ENCODE measurements at places on chromosomes 7 and 10.

- peaks cover 41% of the 10 kb centered on the region for H3K4me1 ChIP-seq
- H3K36me3 ChIP-seq = peaks cover 42% of the 10 kb centered on the region
- DNase-seq = peak; percentile 18
- peak overlapping the region; percentile 20 for H3K27ac ChIP-seq
Observed at GRCh38 chr7:139645572-139646523, 122.4 kb downstream of the CLEC2L start.

DNA sequence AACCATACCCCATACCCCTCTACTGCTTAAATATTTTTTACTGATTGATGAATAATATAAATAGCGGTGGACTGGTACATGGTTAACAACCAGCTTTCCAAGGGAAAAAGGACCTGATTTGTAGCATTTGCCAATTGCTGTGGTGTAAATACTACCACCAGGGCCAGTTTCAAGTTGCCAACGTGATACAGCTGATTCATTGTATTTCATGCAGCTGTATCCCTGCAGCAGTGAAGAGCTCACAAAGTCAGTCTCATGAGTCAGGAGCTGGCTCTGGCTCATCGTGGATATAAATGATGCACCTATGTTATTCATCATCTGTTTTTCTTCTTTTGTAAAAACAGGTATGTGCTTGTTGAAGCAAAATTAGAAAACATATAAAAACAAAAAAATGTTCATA lies 15.2 kb downstream of the CALML5 start:
- H3K27me3 ChIP-seq = no peaks in the 10 kb centered on the region
- H3K4me1 ChIP-seq = no peaks in the 10 kb centered on the region
- H3K27ac ChIP-seq = peak overlapping the region; percentile 52
- H3K36me3 ChIP-seq = no peaks in the 10 kb centered on the region
- H3K4me3 ChIP-seq = no peak overlapping the region

GRCh38 chr10:123808906-123809305 lies 82.7 kb downstream of the CPXM2 start:
- no peak overlapping the region for H3K4me3 ChIP-seq
- H3K4me1 ChIP-seq = peaks cover 17% of the 10 kb centered on the region
- no peaks in the 10 kb centered on the region for H3K36me3 ChIP-seq
- H3K27ac ChIP-seq = no peak overlapping the region
- H3K27me3 ChIP-seq = no peaks in the 10 kb centered on the region

DNA sequence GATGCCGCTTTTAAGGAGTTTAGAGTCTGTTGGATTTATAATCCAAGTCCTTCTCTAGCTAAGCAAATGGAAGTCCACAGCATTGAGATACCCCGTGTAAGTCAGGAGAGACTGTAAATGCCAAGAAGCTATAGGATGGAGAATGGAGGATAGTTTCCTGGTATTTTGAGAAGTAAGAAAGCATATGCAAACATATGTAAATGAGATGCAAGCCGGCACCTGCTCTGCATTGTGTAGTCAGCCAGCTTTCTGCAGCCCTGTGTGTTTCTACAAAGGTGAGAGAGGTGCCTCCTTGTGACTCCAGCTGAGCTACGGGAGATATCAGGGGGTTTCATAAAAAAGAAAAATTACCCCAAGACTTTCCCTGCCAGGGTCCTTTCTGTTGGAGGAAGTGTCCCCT lies 176.3 kb downstream of the RPS24 start:
- peaks cover 7% of the 10 kb centered on the region for H3K4me1 ChIP-seq
- no peak overlapping the region for H3K27ac ChIP-seq
- H3K27me3 ChIP-seq = peaks cover 17% of the 10 kb centered on the region
- H3K4me3 ChIP-seq = no peak overlapping the region
- no peak for DNase-seq

DNA sequence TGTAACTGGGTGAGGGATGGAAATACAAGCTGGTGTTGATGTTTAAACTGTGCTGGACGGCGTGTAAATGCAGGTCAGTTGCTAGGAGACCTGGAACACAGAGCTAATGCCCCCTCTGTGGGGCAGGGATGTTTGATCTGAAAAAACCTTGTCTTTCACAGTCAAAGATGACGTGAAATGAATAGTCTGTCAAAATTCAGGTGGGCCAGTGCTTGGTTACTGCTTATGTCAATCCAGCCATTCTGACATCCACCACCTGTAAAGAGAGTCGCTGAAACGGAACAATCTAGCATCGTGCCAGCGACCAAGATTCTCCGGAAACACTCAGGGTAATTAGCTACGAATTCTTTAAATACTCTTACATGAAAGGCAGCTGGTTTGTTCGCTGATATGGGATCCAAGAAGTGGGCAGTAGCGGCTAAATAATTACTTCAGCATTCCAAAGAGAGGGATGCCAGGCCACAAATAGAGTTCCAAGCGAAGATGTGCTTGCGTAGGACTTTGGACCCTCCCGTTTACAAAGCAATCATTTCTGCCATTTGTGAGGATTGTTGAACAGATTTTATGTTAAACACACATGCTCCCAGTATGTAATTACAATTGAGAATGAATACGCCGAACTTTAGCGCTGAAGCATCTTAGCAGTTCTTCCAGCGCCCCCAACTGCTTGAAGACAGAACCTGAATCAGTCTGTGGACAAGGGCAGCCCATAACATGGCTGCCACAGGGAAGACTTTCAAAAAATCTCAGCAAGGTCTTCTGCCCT lies 7.3 kb upstream of the ASB4 start:
- no peak overlapping the region for H3K27ac ChIP-seq
- no peak for DNase-seq
- H3K4me1 ChIP-seq = peaks cover 9% of the 10 kb centered on the region

DNA sequence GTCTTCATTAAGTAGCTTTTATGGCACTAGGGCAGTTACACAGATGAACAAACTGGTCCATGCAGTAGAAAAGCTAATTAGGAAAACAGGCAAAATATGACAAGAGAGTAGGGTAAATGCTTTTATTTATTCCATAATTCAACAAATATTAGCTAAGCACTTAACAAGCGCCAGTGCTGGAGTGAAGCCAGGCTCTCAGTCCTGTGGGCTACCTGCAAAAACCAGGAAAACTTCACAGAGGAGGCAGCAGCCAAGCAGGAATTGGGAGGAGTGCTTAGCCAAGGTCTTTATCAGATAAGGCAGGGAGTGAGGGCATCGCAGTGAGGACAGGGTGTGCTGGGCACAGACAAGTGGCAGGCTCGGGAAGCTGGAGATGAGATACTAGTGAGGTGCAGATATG lies 4.9 kb upstream of the KAT6B start:
- DNase-seq = no peak
- no peaks in the 10 kb centered on the region for H3K27me3 ChIP-seq
- no peak overlapping the region for H3K27ac ChIP-seq
- no peak overlapping the region for H3K4me3 ChIP-seq

DNA sequence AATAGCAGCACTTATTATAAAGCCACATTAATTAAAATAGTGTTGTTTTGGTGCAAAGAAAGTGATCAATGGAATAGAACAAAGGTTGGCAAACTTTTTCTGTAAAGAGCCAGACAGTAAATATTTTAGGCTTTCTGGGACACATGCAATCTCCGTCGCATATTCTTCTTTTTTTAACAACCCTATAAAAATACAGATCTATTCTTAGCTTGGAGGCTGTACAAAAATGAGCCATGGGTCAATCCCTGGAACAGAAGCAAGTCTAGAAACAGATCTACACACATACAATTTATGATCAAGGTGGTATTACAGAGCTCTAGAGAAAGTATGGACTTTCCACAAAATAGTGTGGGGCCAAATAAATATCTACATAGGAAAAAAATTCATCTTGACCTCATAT lies 71.8 kb downstream of the ARHGAP21 start:
- H3K4me3 ChIP-seq = no peak overlapping the region
- H3K27me3 ChIP-seq = no peaks in the 10 kb centered on the region
- H3K27ac ChIP-seq = no peak overlapping the region
- H3K36me3 ChIP-seq = no peaks in the 10 kb centered on the region
- H3K4me1 ChIP-seq = no peaks in the 10 kb centered on the region

GRCh38 chr10:74991435-74991834 lies 120.0 kb upstream of the SAMD8 start:
- DNase-seq = no peak
- H3K27ac ChIP-seq = no peak overlapping the region
- no peaks in the 10 kb centered on the region for H3K36me3 ChIP-seq
- peaks cover 30% of the 10 kb centered on the region for H3K4me1 ChIP-seq
- no peaks in the 10 kb centered on the region for H3K27me3 ChIP-seq
- H3K4me3 ChIP-seq = no peak overlapping the region

GRCh38 chr10:100282907-100283306 lies 3.6 kb downstream of the BLOC1S2 start:
- H3K4me1 ChIP-seq = peaks cover 32% of the 10 kb centered on the region
- H3K4me3 ChIP-seq = no peak overlapping the region
- no peaks in the 10 kb centered on the region for H3K27me3 ChIP-seq
- DNase-seq = no peak
- H3K36me3 ChIP-seq = peaks cover 3% of the 10 kb centered on the region

DNA sequence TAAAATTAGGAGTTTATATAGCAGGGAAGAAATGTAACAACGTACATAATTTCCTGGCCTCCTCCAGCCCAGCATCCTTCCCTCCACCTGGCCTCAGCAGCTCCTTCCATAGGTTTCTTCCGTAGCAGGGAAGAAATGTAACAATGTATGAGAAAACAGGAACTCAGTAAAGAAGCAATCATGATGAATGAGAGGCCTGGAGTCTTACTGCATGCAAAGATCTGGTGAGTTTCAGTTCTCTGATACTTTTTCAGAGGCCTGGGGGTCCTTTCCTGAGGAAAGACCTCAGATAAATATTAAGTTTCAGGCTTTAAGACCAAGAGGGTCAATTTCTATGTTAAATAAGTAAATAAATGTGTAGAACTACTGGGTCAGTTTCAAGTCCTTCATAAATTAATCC lies 155.7 kb upstream of the C7orf33 start:
- no peak overlapping the region for H3K27ac ChIP-seq
- no peaks in the 10 kb centered on the region for H3K36me3 ChIP-seq
- no peaks in the 10 kb centered on the region for H3K4me1 ChIP-seq
- DNase-seq = no peak
- no peak overlapping the region for H3K4me3 ChIP-seq
- no peaks in the 10 kb centered on the region for H3K27me3 ChIP-seq

- H3K4me1 ChIP-seq = no peaks in the 10 kb centered on the region
- no peak overlapping the region for H3K4me3 ChIP-seq
- no peaks in the 10 kb centered on the region for H3K27me3 ChIP-seq
- H3K27ac ChIP-seq = no peak overlapping the region
- no peak for DNase-seq
Observed at GRCh38 chr7:18708204-18708603, 212.7 kb downstream of the HDAC9 start.

DNA sequence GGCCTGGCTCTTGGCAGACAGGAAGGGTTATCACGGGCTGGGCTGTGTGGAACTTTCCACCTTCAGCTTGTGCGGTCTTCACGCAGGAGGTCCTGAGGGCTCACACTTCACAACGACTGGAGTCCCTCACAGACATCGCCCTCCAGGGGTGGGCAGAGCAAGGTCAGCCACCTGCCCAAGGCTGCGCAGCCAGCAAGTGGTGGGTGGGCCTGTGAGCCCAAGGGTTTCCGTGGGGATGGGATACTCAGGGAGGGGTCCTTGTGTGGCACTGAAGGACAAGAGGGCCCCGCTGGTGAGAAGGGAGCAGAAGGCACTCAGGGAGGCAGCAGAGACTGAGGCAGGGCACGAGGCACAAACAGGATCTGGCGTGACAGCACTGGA lies 22.0 kb downstream of the PDIA4 start:
- no peaks in the 10 kb centered on the region for H3K27me3 ChIP-seq
- peaks cover 28% of the 10 kb centered on the region for H3K36me3 ChIP-seq
- no peak for DNase-seq
- no peak overlapping the region for H3K27ac ChIP-seq
- peaks cover 8% of the 10 kb centered on the region for H3K4me1 ChIP-seq

GRCh38 chr7:138033241-138033640 lies 31.4 kb upstream of the CREB3L2 start:
- H3K27me3 ChIP-seq = no peaks in the 10 kb centered on the region
- H3K27ac ChIP-seq = no peak overlapping the region
- no peak overlapping the region for H3K4me3 ChIP-seq
- H3K4me1 ChIP-seq = no peaks in the 10 kb centered on the region
- DNase-seq = no peak
- H3K36me3 ChIP-seq = no peaks in the 10 kb centered on the region

- no peaks in the 10 kb centered on the region for H3K4me1 ChIP-seq
- no peaks in the 10 kb centered on the region for H3K36me3 ChIP-seq
- H3K27ac ChIP-seq = no peak overlapping the region
- H3K4me3 ChIP-seq = no peak overlapping the region
- no peak for DNase-seq
Observed at GRCh38 chr7:44520574-44520973, 20.6 kb downstream of the NPC1L1 start.

GRCh38 chr10:30709700-30710358 lies 80.3 kb upstream of the LYZL2 start:
- no peaks in the 10 kb centered on the region for H3K36me3 ChIP-seq
- H3K27me3 ChIP-seq = no peaks in the 10 kb centered on the region
- H3K27ac ChIP-seq = no peak overlapping the region
- H3K4me3 ChIP-seq = no peak overlapping the region
- no peaks in the 10 kb centered on the region for H3K4me1 ChIP-seq

- H3K27ac ChIP-seq = no peak overlapping the region
- no peak overlapping the region for H3K4me3 ChIP-seq
- peaks cover 6% of the 10 kb centered on the region for H3K36me3 ChIP-seq
- peaks cover 22% of the 10 kb centered on the region for H3K4me1 ChIP-seq
Observed at GRCh38 chr7:30888747-30889146, 22.9 kb upstream of the AQP1 start.

DNA sequence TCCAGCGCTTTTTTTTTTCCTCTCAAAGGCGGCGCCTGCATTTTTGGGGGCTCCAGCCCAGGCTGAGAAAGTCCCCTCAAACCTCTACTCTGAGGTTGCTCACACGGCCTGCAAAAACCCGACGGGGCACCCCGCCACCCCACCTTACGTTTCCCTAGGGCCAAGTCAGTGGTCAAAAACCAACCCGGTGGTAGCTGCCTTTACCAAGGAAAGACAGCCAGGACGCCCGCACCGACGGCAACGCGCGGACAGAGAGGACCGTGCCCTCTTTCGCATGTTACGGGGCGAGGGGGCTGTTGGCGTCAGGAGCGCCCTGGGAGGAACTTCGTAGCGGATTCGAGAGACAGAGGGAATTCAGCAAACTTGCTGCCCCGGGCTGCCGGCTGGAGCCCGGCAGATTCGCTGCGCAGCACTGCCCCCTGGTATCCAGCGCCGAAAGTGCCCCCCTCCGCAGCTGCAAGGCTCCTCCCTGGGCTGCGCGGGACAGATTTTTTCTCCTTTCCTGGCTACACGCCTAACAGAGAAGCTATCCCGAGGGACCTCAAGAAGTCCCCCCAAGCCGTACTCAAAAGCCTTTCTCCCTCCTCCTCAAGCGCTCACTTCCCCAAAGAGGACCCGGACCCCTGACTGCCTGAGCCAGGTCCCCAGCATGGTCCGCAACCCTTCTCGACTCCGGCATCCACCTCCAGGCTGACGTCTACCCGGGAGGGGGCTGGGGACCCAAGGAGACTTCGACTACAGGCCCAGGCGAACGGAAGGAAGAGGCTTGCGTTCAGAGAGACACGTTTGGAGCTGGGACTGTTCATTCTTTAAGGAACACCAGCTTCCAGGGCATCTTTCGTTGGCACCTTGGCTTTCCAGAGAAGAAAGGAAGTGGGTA lies 27.7 kb upstream of the VAX1 start:
- peaks cover 38% of the 10 kb centered on the region for H3K4me1 ChIP-seq
- peak overlapping the region; percentile 18 for H3K4me3 ChIP-seq
- no peaks in the 10 kb centered on the region for H3K36me3 ChIP-seq
- DNase-seq = no peak
- H3K27ac ChIP-seq = no peak overlapping the region

Data from esophagus squamous epithelium (tissue), 5 donors.